NCI-H446 treated with DMSO at 0.1 percent for 48 hours (cell line): ENCODE measurements at places on chromosomes 2 and 18.
A peak's percentile ranks its signal among the peaks of the same experiment; 100 is the strongest.

DNA sequence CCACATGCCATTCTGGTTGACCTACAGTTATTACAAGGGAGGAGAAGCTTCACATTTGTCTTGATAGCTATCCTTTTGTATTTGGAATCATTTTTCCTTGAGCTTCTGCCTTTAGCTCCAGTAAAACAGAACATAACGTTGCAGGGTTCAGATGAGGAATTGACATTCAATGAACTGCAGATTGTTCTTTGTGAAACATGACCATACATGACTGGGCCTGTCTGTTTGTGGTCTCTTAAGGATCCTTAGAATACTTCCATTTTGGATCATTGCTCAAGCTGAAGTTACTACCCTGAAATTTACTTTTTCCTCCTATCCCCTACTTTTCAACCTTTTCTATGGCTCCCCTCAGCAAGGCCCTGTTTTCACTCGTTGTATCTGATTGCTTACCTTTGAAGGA, 1281.7 kb upstream of the CELF4 start:
- DNase-seq = no peak

DNA sequence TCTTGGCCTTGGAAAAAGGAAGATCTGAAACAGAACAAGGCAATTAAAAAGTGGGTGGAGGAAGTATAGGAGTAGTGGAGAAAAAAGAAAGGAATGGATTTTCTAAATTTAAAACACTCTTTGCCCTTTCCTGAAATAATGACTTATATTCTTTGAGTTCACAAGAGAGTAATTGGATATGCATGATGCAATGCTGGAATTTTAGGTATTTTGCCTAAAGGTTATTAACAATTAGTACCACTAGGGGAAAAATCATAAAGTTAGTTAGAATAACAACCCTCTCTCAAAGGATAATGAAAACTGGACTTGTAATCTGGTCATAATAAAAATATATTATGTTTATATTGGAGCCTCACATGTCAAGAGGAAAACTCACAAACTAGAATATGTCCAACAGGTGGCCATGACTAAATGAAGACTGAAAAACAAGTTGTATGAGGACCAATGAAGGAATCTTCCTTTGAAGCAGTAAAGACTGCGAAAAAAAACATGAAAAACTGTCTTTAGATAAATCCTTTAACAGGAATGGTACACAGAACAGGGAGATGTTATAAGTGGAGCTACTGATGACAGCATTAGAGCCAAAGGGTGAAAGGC, 281.8 kb downstream of the NCKAP5 start:
- no peak for DNase-seq

- peak; percentile 92 for DNase-seq
Measured at GRCh38 chr2:173854840-173855239, 110.3 kb downstream of the SP3 start.

GRCh38 chr2:43764086-43764705, 9.6 kb upstream of the DYNC2LI1 start:
- DNase-seq = peak; percentile 39

GRCh38 chr18:47343291-47343690, 91.8 kb upstream of the SKOR2 start:
- DNase-seq = no peak

DNA sequence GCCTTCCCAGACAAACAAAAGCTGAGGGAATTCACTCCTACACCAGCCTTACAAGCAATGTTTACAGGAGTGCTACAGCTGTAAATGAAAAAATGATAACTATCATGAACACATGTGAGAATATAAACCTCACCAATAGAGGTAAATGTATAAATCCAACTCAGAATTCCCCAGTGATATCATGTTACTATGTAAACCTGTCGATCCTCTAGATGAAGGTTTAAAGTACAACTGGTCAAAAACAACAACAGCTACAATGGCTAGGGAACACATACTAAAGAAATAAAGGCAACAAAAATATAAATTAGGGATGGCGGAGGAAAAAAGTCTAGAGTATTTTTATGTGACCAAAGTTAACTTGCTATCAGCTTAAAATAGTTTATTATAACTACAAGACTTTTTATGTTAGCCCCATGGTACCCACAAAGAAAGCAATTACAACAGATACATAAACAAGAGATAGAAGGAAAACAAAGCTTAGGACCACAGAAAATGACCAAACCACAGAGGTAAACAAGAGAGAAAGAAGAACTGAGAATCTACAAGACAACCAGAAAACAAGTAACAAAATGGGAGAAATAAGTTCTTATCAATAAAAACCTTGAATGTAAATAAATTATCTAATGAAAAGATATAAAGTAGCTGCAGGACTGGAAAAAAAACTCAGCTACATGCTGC, 8.3 kb downstream of the CERKL start:
- no peak for DNase-seq

DNA sequence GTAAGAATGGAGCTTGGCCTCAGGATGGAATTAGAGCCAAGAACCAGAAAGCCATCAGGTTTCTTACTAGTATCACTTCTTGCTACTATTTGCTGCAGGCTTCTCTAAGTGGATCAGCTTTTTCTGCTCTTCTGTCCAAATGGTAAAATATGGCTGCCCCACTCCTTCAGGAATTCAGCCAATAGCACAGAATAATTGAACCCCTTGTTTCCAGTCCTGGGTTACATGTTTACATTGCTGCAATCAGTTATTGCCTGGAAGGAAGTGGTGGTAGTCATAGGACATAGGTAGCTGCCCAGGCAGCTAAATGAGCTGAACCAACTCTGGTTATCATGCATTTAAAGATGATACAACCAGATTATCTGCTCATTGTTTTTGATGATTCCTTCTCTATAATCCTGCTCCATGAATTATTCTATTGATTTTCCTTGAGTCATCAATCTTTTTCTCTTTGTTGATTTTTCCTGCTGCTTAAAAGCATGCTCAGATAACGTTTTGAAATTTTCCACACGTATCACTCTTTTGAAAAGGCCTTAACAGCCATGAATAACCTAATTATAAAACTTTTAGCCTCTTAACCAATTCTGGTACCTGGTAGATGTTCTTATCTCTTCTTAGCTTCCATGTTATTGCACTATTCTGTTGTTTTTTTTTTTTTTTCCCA, 12.6 kb downstream of the AGPS start:
- no peak for DNase-seq

- DNase-seq = no peak
Measured at GRCh38 chr2:157196956-157197355, 60.5 kb upstream of the GALNT5 start.

GRCh38 chr2:112189001-112189556, 50.9 kb downstream of the FBLN7 start:
- DNase-seq = no peak
